Right atrium auricular region (tissue), 2 donors: ENCODE measurements at places on chromosomes 16 and 17. TPM values are rescaled to one million over a fixed set of nuclear protein-coding genes. Genes with fewer than 3 reads are reported as not detected.

The GHDC gene
- 13.1 TPM for total RNA-seq

The PYDC1 gene
- total RNA-seq, result not detected

The WNT9B gene
- total RNA-seq, result 2.4 TPM

The RHBDL3 gene
- total RNA-seq, result 18.0 TPM

The EDC4 gene
- 21.2 TPM for total RNA-seq

The GJC1 gene
- total RNA-seq, result 41.8 TPM

The SCRN2 gene
- total RNA-seq, result 37.1 TPM

GRCh38 chr16:28064706-28065249 is 1.3 kb upstream of the GSG1L start:
- no peak for DNase-seq

DNA sequence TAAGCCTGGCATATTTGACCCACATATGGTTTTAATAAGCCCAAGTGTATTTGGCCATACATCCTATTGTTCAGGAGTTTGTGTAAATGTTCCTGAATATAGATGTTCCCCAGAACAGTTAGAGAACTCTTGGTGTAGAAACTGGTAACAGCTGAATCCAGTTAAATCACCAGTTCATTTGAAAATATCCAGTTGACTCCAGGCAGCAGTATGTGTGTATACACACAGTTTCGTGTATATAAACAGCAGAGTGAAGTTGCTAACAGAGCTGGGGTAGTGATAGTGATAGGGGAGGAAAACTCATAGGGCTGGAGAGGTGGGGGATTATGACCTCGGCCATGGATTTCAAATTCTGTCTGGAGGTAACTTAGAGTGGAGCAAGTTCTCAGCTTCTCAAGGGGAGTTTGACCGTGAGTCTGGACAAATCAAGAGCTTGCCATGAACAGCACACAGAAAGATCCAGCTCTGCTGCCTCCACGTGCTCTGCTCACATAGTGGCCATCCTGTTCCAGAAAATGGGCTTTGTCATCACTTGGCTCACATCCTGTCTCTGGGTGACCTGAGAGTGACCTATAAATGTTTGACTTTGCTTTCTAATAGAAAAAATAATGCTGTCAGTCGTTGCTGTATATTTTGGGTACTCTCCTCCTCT is 30.6 kb upstream of the MMD start:
- no peak for DNase-seq

DNA sequence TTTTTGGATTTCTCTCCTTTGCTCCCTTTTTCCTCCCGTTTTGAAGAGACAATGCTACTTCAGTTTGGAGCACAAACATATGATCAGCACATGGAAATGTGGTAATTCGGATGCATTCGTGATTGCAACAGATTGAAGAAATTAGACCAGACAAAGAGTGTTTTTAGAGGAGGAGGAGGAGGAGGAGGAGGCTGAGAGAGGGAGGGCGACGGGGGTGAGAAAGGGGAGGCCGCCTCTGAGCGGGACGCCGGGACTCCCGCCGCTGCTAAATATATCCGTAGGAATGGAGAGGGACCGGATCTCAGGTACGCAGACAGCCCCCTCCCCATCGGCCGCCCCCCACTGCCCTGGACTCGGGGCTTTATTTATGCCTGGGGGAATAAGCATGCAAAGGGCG is 179.3 kb downstream of the SEC14L1 start:
- DNase-seq, result no peak

- DNase-seq, result no peak
Observed at GRCh38 chr17:6556121-6557039, at the start of gene PITPNM3. TSS of gene PITPNM3 (minus strand) at chr17:6556555. CDS start at chr17:6556406, 149 bp downstream.

DNA sequence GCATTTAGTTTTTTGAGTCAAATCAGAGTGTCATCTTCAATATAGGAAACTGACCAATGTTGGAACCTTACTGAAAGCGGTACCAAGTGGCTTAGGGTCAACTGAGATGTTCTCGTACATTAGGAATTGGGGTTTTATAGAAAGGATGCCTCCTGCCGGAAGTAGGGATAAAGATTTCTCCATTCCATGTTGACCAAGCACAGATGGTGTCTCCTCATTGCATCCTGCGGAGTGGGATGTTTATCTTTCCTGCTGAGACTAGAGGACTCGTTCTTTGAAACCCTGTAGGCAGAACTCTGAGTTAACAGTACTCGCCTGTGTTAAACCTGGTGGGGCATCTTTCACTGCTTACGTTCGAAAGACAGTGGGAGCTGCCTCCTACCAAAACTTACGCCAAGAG is 1.4 kb downstream of the SHISA6 start:
- DNase-seq, result no peak

DNA sequence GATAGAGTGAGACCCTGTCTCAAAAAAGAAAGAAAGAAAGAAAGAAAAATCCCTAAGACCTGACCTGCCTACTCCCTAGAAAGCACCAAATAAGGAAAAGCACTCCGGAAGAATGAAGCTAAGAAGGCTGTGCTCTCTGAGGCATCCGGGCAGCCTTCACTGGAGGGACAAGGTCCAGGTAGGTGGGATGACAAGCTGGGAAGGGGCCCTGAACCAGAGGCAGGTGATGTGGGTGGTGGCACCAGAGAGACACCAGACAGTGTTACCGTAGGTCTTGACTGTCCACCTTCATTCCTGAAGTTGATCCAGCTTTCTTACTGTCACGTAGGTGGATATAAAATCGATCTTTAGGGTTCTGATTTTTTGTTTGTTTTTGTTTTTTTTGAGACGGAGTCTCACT is 26.3 kb downstream of the SMTNL2 start:
- DNase-seq, result no peak

GRCh38 chr17:38687286-38687685 is 12.5 kb upstream of the EPOP start:
- no peak for DNase-seq

GRCh38 chr16:30533748-30534367 is 800 bp downstream of the ZNF747 start:
- no peak for DNase-seq

DNA sequence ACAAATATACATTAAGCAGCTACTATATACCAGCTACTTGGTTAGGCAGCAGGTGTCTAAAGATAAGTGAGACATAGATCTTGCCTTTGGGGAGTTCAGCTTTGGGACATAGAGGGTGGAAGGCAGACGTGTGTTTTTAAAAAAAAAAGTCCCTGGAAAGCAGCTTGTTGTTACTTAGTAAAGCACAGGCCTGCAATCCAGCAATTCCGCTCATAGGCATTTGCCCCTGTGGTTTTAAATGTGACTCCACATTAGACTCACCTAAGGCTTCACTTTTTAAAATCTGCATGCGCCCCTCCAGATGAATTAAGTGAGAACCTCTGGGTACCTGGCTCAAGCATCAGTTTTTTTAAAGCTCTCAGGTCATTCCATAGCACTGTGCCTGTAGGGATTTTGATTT is 7.2 kb upstream of the MLYCD start:
- DNase-seq, result no peak

DNA sequence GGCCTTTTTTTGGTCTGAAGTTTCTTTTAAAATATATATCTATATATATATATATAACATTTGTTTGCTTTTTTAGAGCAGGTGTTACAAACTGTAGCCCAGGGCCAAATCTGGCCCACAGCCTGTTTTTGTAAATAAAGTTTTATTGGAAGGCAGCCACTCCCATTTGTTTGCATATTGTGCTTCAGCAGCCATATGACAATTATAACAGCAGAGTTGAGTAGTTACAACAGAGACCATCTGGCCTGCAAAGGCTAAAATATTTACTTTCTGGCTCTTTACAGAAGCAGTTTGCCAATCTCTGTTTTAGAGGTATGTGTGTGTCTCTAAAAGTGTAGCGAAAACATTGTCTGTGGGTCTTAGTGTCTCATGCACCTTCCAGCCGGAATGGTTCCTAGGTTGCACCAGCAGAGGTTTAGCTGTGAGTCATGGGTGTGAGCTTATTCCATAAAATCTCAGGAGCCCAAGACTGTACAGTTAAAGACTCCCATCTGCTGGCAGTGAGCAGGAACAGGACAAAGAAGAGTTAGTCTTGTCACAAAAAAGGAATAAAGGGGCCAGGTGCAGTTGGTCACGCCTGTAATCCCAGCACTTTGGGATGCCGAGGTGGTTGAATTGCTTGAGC is 23.8 kb downstream of the LCMT1 start:
- DNase-seq, result no peak

- no peak for DNase-seq
Observed at GRCh38 chr17:37768438-37768837, 23.6 kb upstream of the HNF1B start.

GRCh38 chr17:29010129-29010528 is 4.3 kb upstream of the SEZ6 start:
- DNase-seq, result no peak

GRCh38 chr16:86079255-86079885 is 180.4 kb downstream of the IRF8 start:
- DNase-seq, result no peak

DNA sequence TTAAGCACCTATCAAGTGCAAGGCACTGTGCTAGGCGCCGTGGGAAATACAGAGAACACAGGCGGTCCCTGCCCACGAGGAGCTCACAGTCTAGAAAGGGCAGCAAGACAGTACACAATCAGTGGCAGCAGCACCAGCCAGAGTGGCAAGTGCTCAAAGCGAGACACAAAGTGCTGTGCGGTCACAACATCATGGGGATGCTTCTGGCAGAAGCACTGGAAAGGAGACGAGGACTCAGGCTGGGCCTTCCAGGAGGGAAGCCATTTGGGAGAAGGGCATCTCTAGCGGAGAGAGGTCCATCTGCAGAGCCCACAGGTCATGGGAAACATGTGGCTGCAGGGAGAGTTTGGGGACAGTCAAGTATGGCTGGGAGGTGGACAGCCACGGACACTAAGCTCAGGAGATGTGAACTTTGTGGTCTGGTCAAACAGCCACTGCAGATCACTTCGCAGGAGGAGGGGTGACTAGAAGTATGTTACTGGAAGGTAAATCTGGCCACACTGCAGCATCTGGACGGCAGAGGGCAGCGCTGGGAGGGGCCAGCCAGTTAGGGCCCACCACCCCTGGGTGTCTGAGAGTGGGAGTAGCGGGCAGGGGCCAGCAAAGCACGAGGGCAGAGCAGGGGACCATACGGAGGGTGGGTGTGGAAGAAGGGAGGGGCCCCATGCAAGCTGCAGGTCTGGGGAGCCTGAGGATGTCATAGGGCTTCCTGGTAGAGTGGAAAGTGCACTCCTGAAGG is 71.1 kb downstream of the N4BP1 start:
- peak; percentile 57 for DNase-seq

DNA sequence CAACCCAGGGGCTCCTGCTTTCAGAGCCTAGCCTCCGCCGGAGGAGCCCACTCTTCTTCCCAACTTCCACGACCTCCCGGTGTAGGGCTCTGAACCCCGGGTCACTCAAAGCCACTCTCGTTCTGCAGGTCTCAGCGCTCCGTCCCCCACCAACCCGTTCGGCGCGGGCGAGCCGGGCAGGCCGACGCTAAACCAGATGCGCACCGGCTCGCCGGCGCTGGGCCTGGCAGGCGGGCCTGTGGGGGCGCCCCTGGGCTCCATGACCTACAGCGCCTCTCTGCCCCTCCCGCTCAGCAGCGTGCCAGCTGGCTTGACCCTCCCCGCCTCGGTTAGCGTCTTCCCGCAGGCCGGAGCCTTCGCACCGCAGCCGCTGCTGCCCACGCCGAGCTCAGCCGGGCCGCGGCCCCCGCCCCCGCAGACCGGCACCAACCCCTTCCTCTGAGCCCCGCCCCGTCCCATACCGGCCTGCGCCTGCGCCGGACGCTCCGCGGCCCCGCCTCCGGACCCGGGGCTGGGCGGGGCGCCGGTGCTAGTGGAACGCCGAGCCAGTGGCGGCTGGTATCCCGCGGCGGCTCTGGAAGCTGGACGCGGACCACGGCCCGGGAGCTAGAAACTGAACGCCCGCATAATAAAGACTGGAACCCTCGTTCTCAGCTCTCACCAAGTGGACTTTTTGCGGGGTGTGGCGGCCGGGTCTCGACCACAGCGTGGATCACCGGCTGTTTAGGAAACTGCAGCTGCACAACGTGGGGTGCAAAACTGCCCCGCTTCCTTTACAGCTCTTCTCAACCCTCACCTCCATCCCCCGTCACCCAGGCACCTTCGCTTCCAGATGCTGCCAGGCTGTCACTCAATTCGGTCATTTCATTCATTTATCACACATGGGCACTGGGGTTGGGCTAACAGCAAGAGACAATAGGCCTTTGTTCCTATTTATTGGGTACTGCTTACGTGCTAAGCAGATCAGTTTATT is 5.0 kb upstream of the SPATA20 start:
- peak; percentile 83 for DNase-seq

- DNase-seq, result no peak
Observed at GRCh38 chr16:3138823-3139426, 4.1 kb downstream of the ZNF213 start.

DNA sequence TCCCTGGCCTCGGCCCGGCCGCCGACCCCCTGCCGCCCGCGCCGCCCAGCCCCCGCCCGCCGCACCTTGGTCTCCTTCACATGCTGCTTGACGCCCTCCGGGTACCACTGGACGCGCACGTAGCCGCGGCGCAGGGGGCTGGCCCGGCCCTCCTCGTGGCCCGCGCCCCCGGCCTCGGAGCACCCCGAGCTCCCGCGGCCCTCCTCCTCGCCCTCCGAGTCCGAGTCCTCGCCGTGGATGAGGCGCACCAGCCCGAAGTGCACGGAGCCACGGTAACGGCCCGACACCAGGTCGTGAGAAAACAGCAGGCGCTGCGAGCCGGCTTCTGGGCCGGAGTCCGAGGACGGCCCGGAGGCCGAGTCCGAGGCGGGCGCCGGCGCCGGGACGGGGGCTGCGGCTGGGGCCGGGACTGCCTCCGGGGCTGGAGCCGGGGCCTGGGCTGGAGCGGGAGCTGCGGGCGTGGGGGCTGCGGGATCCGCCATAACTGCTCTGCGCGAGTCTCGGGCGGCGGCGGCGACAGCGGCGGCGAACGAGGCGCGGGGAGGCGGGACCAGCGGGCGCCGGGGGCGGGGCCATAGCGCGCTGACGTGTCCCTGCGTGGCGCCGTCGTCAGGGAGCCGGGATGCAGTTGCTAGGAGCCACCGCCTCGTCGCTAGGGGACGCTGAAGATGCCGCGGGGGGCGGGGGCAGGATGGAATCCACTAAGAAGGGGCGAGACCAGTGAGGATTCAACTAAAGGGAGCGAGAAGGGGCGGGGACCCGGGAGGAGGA is at the start of gene UBE2O:
Gene UBE2O (minus strand): TSS at position 493 of the 771 bp plus-strand sequence. CDS start 11 bp downstream, at position 482.
- peak; percentile 79 for DNase-seq

DNA sequence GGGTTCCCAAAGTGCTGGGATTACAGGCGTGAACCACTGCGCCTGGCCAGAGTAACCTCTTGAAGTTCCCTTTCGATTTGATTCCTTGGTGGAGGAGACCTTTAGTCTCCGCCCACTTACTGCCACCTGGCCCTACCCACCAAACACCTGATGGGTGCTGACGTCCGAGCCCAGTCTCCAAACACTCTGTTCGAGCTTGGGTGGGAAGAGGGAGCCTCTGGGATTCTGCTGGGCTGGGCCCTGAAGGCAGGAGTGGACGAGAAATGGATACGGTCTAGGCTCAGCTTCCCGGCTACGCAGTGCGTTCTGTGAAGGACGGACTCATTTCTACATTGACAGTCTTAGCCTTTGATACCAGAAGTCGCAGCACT is 870 bp upstream of the ITGA3 start:
- no peak for DNase-seq

GRCh38 chr16:87669672-87670071 is 67.4 kb downstream of the JPH3 start:
- DNase-seq, result no peak
